GM10248 (cell line): ENCODE measurements at places on chromosomes 5 and 9.

GRCh38 chr9:112858625-112859147, 32.0 kb downstream of the SLC46A2 start:
- peak; percentile 65 for DNase-seq

DNA sequence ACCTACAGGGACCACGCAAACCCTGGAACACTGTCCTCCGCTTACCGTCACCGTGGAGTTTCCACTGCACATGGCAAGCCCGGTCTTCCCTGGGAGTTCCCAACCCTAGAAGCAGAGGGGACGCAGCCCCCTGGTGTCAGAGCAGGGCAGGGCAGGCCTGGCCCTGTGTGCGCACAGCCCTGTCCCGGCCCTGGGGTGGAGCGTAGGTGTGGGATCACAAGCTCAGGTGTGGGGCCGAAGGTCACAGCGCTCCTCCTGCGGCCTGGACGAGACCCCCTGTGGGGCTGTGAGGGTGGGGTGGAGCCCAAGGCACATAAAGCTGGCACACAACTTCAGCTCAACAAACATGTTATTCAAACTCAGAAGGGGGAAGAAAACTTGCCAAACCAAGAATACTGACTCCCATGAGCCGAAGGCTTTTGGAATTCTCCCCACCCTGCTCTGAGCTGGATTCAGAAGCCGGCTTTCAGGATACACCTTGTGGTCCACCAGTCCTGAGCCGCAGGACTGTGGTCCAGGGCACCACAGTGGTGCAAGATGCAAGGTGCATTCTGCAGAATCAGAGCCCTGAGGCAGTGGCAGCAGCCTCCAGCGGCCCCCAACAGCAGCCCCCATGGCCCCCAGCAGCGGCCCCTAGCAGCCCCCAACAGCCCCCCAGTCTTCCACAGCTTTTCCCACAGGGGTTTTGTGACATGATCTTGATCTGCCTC, 11.8 kb upstream of the EXOC3 start:
- DNase-seq = peak; percentile 81

DNA sequence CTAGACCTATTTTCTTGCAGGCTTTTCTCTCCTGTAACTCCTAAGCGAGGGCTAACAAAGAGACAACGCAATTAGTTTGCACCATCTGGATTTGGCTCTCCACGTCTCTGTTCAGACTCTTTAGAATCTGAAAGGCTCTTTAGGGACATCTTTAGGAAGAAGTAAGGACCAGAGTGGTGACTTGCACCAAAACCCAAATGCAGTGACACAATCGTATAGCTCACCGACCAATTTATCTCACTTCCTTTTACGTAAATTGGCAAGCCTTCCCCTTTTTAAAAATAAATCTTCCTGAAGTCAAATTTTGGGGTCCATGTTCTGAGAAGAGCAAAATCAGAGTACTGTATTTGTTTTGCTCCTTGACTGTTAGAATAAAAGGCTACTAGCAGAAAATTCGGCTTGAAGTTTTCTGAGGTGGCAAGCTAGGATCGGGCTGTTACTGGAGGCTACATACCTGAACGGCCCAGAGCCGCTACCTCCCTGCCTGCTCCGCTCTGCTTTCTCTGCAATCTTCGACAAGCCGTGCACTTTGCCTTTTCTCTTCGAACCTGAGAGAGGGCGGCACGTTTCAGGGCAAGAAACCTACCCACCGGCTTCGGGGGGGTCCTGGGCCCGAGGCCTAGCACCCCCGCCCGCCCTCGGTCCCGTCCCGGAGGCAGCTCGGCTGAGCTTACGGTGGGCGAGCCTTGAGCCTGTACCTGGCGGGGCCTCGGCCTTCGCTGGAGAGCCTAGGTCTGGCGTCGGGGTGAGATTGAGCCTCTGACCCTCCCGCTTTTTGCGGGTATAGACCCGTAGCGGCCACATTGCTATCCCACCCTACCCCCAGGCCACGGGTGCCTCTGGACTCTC, 537 bp downstream of the MEIKIN start:
- no peak for DNase-seq

- DNase-seq = no peak
Observed at GRCh38 chr5:95022967-95023695, 261.8 kb downstream of the MCTP1 start.

GRCh38 chr5:160922311-160922710, 70.3 kb upstream of the ATP10B start:
- DNase-seq = no peak

DNA sequence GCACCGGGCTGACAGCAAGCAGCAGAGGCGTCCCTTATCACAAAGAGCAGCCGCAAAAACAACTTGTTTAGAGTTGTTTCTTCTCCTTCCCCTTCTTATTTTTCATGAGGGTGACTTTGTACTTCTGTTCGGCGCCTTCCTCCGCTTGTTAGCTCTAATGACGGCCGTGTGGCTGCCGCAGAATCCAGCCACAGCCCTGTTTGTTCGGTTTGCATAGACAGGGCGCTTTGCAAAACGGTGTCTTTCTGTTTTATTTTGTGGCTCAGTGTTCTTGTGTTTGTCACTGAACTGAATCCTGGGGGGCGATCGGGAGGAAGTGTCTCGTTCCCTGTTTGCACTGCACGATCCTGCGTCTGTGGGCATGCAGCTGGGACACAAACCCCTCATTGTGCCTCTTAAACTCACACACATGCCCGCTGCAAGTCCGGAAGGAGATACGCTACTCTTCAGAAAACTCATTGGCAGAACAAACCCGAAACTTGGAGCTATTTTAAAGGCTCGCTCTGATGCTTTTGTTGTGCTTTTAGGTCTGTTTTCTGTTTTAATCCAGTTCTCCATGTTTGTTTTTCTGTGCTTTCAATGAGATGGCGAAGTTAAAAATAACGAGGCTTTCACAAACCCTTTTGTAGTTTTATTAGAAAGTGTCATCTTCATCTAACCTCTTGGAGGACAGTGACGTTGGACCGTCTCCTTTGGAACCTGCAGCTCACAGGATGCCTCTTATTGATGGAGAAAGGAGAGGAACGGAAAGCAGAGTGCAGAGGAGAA, 213.9 kb downstream of the IRX2 start:
- no peak for DNase-seq

DNA sequence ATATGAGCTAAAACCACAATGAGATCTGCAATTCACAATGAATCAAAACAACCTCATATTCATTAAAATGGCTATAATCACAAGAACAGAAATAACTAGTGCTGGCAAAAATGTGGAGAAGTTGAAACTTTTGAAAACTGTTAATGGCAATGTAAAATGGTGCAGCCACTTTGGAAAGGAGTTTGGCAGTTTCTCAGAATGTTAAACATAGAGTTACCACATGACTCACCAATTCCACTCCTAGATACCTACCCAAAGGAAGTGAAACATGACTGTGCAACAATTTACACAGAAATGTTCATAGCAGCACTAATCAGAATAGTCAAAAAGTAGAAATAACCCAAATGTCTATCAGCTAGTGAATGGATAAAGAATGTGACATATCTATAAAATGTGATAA, 862.2 kb downstream of the DTWD2 start:
- no peak for DNase-seq

DNA sequence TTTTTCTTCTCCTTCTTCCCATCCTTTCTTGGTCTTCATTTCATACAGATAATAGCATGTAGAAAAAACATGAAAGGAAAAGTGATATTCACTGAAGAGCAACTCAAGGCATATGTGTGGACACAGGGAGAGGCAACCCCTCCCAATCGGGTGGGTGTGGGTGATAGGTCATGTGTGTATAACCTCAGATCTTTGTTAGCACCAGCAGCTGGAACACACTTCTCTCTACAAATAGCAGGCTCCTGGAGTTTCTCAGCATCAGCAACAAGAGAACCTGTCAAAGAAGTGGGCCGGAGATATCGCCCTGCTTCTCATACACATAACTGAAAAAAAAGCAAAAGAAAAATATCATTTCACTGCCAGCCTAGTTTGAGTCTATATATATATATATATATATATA, 426.4 kb downstream of the DTWD2 start:
- no peak for DNase-seq

DNA sequence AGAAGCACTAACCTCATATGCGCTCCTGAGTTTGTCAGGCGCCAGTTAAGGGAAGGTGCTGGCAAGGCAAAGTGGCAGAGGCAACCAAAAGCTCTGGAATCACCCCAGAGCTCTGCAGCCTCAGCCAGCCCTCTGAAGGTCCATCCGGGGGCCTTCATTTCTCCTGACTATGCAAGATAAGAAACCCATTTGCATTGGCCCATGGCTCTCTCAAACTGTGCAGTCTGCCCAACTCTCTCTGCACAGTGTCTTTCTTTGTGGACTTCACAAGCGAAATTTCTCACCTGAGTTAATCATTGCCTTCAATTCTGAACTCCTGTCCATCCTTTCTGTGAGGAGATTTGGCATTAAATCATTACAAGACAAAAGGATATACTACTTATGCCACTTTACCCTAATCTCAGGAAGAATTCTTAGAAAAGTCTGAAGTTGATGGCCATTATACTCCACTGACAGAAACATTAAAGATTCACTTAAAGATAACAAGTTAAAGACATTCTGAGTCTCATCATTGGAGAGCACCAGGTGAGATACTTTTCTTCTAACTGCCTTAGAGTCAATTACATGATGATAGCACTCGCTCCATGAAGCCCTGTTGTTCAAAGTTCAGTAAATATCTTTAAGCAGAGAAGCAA, 235.6 kb downstream of the SPOCK1 start:
- no peak for DNase-seq

GRCh38 chr9:129446828-129447550, 173.9 kb downstream of the C9orf50 start:
- DNase-seq = no peak

DNA sequence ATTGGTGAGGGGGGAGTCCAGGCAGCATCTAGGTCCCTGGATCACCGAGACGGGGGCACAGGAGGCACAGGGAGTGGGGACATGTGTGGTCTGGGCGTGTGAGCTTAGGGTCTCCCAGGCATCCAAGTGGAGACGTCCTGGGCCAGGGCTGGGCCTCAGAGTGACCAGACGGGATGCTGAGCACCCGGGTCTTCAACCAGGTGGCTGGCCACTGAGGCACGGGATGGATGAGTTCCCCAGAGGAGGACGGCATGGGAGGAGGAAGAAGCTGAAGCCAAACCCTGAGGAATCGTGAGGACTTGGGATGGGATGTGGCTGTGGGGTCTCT, 88.0 kb downstream of the LMX1B start:
- no peak for DNase-seq

- DNase-seq = no peak
Observed at GRCh38 chr5:181168595-181169118, 21.3 kb downstream of the OR2V2 start.

- DNase-seq = peak; percentile 59
Observed at GRCh38 chr5:141605523-141606277, 13.1 kb downstream of the DIAPH1 start.

DNA sequence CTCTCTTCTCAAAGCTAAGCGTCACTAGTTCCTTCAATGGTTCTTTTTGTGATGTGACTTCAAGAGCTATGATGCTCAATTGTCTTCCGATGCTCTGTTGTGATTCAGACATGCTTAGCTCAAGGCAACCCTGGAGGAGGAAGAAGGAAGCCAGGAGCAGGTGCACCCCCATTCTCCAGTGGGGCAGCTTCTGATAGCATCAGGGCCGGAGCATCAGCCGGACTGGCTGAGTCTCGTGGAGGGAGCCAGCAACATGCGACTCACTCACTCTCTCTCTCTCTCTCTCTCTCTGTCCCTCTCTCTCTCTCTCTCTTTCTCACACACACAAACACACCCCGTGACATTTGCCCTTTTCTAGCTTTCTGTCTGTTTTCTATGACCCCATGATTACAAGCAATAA, 140.2 kb downstream of the HSD17B3 start:
- DNase-seq = no peak

DNA sequence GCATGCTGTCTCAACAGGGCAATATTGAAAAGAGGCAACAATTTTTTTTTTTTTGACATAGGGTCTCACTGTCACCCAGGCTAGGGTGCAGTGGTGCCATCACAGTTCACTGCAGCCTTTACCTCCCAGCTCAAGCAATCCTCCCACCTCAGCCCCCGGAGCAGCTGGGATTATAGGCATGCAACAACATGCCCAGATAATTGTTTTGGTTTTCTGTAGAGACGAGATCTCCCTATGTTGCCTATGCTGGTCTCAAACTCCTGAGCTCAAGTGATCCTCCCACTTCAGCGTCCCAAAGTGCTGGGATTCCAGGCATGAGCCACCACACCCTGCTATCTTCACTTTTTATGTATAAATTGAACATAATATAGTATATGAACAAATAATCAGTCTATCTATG, 47.6 kb downstream of the PRELID2 start:
- no peak for DNase-seq

DNA sequence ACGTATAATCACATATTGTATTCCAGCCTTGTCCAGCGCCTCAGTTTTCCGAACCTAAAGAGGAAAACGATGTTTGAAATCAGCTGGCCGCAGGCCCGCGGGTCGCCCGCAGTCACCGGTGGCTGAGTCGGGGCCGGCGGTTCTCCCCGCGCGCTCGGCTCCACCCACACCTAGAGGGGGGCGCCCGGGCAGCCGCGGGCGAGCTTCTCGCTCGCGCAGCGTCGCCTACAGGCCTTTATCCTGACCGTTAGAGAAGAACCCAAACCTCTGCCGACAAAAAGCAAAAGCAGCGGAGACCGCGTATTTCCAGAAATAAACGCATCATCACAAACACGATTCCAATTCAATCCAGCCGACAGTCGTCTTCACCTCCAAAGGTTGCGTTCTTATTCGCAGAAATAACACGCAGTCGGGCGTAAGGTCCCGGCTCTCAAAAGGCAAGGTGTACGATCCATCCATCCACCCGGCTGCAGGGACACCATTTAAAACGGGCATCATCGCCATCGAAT, 725 bp upstream of the NIPBL start:
- peak; percentile 80 for DNase-seq

- DNase-seq = no peak
Observed at GRCh38 chr9:131276094-131276888, at the start of gene FAM78A. FAM78A (minus strand) TSS chr9:131276510; CDS start chr9:131276179, 331 bp downstream.

DNA sequence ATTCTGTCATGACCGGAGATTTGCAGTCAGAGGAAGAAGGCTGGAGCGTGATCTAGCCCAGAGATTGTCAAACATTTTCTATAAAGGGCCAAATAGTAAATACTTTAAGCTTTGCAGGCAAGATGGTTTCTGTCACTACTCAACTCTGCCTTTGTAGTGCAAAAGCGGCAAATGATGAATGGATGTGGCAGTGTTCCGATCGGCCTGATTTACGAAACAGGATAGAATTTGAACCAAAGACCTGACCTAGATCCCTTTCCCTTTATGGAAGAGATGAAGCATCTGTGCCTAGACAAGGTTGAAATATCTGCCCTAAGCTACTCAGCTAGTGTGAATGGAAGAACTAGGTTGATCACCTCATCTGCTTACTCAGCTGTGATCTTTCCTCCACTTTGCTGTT, 209.5 kb downstream of the YTHDC2 start:
- no peak for DNase-seq

- peak; percentile 22 for DNase-seq
Observed at GRCh38 chr5:83470526-83471404, 779 bp upstream of the VCAN start.

GRCh38 chr9:83036043-83036442, 26.9 kb downstream of the RASEF start:
- no peak for DNase-seq

DNA sequence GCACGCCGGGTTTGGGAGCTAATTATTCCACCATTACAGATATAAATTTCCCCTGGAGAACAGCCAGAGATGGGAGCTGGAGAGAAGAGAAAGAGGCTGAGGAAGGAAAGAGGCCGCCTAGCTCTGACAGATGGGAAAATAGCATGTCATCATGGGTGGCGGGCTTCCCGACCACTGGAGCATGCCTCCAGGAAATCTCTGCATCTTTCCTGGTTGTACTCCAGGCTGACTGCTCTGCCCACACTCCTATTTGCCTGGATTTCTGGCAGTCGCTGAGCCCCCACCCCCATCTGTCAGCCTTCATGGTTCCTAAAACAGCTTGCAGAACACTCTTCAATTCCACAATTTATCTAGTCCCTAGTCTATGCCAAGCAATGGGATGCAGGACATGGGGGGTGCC, 14.3 kb upstream of the GABRP start:
- DNase-seq = no peak
